ENCODE measurements at places on chromosomes 16 and 17.

DNA sequence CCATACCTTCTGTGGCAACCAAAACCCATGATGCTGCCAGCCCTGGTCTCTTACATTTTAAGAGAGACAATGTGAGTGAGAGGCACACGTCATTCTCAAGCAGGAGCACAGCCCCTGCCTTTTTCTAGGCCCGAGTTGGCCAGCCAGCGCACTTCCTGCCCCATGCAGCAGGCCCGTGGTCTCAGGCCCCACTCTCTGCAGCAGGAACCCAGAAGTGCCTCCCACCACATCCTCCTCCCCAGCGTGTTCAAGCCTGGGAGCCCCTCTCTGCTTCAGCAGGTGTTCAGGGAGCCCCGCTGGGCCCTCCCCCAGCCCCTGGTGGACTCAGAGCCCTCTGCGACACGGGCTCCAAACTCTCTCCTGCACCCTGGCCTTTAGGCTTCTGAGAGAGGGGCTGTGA lies 30.5 kb downstream of the ITGAE start:
- peak; percentile 50 for DNase-seq

DNA sequence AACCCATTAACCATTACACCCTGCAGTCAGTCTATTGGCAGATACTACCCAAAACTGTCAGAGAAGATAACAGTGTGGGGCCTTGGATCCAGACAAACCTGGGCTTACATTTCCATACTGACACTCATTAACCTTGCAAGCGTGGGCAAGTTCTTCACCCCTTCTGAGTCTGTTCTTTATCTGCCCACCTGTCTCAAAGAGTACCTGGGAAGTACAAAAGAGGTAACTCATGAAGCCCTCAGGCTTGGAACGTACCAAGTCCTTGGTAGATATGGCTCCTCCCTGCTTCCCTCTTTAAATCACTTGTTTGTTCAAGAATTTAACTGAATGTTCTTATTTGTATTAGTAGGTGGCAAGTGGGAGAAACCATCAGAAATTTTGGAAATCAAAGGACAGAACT lies 2.5 kb upstream of the IGSF6 start:
- no peak for DNase-seq

- no peak for DNase-seq
Observed at GRCh38 chr16:56324406-56324805, 100.9 kb downstream of the AMFR start.

GRCh38 chr17:5557485-5557884 lies 26.8 kb downstream of the NLRP1 start:
- DNase-seq = no peak

DNA sequence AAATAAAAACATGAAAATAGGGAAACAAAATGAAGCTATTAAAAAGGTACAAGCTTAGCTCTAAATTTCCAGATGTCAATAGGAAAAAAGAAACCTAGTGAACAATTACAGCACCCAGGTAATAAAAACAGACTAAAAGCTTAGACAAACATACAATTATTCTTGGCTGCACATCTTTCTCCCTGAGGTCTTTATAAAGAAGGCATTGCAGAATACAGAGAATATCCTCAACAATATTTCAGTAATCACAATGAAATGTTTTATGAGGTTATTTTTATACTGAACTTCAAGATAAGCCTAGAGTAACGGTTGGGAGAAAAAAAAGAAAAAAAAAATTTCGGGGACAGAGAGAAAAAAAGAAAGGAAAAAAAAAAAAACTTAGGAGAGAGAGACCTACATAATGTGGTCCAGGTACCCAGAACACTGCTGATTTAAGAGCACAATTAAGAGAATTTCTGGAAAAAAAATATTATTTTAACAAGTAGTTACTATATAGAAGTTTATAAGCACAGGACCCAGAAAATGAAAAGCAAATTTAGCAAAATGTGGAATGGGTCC lies 26.5 kb downstream of the KANSL1 start:
- no peak for DNase-seq

- DNase-seq = peak; percentile 14
Observed at GRCh38 chr17:33667052-33667509, 374.0 kb upstream of the ASIC2 start.

- DNase-seq = peak; percentile 4
Observed at GRCh38 chr16:55056585-55057401, 126.1 kb downstream of the IRX5 start.

DNA sequence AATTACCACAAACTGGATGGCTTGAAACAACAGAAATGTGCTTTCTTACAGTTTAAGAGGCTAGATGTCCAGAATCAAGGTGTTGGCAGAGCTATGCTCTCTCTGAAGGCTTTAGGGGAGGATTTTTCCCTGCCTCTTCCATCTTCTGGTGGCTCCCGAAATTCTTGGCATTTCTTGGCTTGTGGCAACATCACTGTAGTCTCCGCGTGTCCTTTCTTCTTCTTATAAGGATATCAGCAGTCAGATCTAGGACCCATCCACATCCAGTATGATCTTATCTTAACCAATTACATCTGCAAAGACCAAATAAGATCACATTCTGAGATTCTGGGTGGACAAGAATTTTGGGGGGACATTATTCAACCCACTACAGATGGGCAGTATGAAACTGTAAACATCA lies 119.2 kb upstream of the PMFBP1 start:
- no peak for DNase-seq
